Activated CD4-positive, alpha-beta T cell treated with anti-CD3 and anti-CD28 coated beads, Interleukin-2, amount 10 ng/mL, durations not matched to agents 7 days and 5 days (primary cell): ENCODE measurements at places on chromosomes 2 and 18.

GRCh38 chr2:241130316-241130715 is 19.0 kb downstream of the PASK start:
- DNase-seq = no peak

DNA sequence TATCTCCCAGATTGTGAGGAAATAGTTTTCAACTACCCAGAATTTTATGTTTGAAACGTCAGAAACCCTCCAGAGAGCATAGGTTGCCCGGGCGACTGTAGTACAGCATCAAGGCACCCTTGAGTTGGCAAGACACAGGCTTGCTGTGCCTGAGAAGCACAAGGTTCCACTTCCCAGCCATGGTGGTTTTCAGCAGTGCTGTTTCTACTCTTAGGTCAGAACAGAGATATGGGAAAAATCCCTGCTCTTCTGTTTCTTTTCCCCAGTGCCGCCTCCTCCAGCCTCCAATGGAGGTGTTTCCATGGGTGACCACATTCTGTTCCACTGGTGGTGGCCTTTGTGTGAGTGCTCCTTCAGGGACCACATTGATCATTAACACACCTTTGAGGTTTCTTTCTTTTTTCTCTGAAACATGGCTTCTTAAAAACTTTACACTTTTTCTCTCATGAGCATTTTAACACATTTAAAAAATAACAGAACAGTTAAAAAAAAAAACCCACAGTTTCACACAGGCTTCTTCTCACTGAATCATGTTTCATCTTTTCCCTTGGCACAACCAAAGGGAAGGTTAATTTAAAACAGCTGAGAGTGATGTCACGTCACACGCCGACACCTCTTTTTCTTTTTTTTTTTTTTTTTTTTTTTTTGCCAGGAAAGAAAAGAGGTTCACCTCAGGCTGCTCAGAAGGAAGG is 229.3 kb upstream of the HDAC4 start:
- no peak for DNase-seq

DNA sequence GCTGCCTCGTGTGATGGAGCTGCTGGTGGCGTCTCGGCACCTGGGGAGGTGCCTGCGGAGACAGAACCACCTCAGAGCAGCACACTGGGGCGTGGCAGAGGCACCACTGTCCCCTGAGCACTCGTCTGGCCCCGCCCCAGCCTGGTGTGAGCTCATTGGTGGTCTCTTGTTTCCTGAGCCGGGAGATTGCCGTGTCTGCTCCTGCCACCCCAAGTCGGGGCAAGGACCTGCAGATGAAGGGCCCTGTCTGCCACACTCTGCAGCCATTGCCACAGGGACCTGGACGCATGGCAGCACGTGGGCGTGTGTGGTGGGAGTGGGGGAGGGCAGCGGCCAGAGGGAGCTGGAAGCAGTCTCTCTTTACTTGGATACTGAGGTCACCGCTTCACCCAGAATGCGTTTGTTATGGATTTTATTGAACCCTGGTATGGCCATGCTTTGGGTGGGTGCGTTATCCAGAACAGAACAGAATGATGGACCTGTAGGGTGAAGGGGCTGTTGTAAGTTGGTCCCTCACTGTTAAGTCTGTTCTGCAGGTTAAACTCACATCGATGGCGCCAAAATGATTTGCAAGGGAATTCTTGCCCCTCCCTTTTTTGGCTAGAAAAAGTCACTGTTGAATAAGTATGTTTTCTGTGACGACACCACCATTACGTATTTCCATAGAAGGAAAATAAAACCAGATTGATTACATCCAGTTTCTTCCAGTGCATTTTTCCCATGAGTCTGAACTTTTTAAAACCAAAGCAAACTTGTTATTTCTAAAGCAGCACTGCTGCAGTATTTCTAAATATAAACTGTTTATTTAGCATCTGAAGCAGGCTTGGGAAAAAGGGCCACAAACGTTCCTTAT is 92.0 kb downstream of the USP40 start:
- no peak for DNase-seq

GRCh38 chr2:199461711-199462346 is 4.1 kb upstream of the SATB2 start:
- DNase-seq = no peak

DNA sequence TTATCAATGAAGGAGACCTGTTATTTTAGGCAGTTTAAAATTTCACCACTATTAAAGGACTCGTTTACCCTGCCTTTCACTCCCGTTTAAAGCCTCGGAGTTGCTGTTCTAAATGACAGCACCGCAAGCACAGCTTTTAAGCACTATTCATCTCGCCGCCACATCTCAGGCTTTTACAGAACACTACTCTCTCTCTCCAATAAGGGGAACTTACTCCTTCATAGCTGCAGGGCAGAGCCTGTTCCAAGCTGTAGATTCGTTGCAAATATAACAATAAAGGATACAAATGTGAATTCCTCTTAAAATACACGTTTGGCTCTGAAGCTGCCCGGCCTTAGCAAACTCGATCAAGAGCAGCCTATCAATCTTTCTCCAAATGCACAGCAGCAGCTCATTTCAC is 271.8 kb downstream of the ZNF521 start:
- DNase-seq = no peak

DNA sequence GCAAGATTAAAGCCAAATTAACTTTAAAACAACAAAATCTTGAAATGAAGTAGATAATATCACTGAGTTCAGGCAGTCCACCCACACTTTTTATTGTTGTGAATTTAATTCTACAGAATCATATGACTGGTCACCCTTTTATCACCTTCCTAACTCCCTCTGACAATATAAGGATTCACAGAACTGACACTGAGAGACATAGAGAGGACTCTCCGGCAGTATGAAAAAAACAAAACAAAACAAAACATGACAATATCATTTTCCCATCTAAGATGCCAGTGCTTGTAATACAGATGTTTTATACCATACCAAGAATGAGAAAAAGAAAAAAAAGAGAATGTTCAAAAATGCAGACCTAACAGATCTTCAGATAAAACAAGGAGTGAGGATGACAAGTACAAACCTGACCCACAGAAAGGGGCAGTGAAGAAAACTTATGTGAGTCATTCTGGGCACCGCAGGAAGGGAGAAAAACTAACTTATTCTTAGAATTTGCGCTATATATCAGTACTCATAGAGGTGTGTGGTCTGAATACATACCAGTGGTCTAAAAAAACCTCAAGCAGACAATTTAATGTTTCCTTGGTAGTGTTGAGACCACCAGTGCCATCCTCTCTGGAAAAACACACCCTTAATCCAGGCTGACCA is 136.6 kb downstream of the ZAP70 start:
- DNase-seq = peak; percentile 10

DNA sequence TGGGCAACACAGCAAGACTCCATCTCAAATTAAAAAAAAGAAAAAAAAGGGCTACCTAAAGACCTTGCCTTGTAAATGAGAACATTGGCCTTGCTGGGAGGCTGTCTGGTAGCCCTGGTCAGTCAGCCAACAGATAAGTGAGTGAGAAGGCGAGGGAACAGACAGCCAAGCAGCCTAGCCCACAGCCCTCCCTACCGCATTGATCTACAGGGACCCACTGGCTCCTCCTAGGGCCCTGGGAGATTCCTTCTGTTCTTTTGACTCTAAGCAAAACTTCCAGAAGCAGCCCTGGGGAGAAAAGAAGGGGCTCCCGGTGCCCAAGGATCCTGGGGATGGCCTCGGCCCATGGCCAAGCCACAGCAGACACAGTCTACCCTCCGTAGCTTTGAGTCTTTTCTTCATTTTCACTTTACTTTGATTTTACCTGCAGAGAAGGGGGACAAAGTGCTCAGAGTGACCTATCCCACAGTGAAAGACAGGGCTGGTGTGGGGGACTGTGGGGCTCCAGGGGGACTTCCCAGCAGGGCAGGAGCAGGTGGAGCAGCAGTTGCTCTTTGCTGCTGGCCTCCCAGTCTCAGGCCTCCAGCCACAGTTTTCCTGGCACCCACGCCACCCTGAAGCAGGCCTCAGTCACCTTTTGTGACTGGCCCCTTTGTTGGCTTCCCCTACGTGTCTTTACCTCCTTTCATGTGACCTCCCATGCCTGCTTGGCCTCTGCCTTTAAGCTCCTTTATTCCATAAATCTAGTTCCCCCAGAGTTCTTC is 5.1 kb downstream of the CEP68 start:
- DNase-seq = no peak

GRCh38 chr2:154882725-154883124 is 184.2 kb downstream of the KCNJ3 start:
- no peak for DNase-seq

DNA sequence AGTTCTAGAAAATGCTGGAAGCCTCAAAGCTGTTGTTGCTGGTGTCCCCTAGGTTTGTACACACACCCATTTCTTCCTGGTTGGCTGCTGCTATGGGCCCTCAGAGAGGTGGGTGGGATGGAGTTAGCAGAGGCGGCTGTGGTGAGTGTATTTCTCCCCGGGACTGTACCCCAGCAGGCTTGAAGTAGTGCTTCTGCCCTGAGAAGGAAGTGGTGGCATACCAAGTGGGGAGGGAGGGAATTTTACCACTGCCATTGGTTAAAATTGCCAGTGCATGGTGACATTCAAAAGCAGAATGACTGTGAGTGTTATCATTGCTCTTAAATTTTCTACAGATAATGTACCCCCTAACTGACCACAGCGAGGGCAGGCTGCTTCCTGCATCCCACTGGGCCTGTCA is 125.6 kb upstream of the CAPN13 start:
- no peak for DNase-seq

GRCh38 chr2:16632598-16632997 is 33.0 kb downstream of the CYRIA start:
- no peak for DNase-seq

DNA sequence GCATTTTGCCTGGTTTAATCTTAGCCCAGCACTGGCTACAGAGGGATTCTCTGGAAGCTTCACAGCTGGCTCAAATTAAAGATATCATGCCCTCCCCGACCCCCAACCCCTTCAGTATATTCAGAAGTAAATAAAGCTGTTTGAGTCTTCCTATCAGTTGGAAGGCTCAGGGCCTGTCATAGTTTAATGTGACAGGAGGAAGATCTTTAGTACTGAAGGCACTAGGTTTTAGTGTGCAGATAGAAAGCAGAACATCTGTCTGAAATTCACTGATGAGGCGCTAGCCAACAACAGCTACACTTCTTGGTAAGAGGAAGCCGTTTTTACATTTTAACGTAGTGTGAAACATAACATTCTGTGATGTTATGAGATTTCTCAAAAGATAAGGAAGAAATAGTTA is 969.1 kb upstream of the CDH2 start:
- DNase-seq = no peak

- no peak for DNase-seq
These were observed 1.9 kb upstream of the MEIS1 start for GRCh38 chr2:66432801-66433694.

- no peak for DNase-seq
These were observed 34.9 kb downstream of the TEX44 start for GRCh38 chr2:231627384-231628120.

- DNase-seq = no peak
These were observed 47.5 kb downstream of the RAB31 start for GRCh38 chr18:9755615-9756014.
